CD4-positive, alpha-beta memory T cell (primary cell): ENCODE measurements at places on chromosomes 3 and 15. TPM values are rescaled to one million over a fixed set of nuclear protein-coding genes. Genes with fewer than 3 reads are reported as not detected.

The PRSS50 gene
- total RNA-seq: not detected

- H3K27ac ChIP-seq: no peak overlapping the region
- no peaks in the 10 kb centered on the region for H3K27me3 ChIP-seq
- H3K4me3 ChIP-seq: no peak overlapping the region
- DNase-seq: peak; percentile 21
- peaks cover 40% of the 10 kb centered on the region for H3K4me1 ChIP-seq
- peaks cover 7% of the 10 kb centered on the region for H3K36me3 ChIP-seq
These were observed 1.5 kb downstream of the LMLN start for GRCh38 chr3:197961582-197961945.

DNA sequence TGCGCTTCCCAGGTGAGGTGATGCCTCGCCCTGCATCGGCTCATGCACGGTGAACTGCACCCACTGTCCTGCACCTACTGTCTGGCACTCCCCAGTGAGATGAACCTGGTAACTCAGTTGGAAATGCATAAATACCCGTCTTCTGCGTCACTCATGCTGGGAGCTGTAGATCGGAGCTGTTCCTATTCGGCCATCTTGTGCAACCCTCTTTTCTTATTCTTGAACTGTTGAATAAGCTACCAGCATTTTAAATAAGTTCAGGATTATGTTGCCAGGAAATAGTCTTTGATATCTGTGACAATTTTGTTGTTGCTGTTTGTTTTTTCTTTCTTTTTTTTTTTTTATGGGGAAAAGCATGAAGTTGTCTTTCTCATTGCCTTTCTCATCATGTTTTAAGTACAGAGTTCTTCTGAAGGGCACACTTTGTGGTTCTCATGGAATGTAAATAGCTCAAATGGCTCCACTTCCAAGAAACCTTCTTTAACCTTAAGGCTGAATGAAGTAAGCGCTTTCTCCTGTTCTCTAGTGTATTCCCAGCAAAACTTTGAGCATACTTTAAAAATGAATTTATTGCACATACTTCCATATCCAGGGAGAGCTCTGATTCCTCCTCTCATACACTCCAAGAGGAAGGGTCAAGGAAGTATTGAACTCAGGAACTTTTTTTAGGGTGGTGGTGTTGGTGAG, 468.0 kb upstream of the TBL1XR1 start:
- H3K27ac ChIP-seq: no peak overlapping the region
- H3K4me3 ChIP-seq: no peak overlapping the region
- no peak for DNase-seq
- no peaks in the 10 kb centered on the region for H3K4me1 ChIP-seq
- no peaks in the 10 kb centered on the region for H3K27me3 ChIP-seq
- H3K36me3 ChIP-seq: no peaks in the 10 kb centered on the region

DNA sequence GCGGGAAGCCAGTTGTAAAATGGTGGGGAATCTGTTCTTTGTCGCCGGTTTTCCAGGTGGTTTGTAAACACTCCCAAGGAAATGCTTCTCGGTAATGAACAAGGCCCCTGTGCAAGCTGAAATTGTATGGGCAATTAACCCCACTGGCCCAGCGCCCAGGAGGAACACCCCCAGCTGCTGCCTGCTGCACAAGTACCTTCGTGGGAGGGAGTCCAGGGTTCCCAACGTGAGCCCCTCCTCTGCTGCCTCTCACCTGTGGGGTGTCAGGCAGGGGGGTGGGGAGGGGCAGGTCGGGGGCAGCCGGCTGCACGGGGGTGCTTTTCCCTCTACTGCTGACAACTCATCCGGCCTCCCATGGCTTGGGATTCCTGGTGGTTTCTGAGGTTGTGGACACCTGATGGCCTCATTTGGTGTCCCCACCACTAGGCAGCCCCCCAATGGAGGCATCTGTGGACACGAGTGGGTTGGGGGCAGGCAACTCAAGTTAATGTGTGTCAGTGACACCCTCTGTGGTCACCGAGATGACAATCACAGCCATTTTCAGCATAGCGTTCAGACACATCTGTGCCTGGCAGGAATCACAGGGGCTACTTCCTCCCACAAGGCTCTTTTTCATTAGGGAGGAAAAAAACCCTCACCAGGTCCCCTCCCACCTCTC, 35.6 kb upstream of the PRR23E start:
- no peak overlapping the region for H3K27ac ChIP-seq
- H3K27me3 ChIP-seq: no peaks in the 10 kb centered on the region
- H3K4me1 ChIP-seq: no peaks in the 10 kb centered on the region
- H3K4me3 ChIP-seq: no peak overlapping the region
